Fibroblast of skin of abdomen (primary cell): ENCODE measurements at places on chromosomes 3 and 15.

GRCh38 chr3:140378571-140379340, 299.1 kb upstream of the TRIM42 start:
- peak; percentile 6 for DNase-seq

DNA sequence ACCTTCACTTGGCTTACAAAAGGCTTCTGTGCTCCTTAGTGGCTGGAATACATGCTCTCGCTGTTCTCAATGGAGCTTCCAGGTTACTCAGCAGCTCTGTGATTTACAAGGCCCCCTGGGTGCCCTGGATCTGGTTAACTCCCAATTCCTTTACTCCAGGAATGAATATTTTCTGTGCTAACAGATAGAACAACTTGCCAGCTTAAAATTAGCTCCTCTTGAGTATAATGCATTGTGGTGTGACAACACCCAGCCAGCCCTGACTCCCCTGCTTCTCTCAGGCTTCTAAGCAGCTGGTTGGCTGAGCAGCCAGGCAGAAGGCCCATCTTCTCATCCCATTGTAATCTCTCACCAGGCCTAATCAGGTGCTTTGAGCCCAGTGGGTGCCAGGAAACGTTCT, 246.4 kb downstream of the ALCAM start:
- DNase-seq: peak; percentile 51

- no peak for DNase-seq
Observed at GRCh38 chr3:15978801-15979200, 181.0 kb upstream of the ANKRD28 start.

DNA sequence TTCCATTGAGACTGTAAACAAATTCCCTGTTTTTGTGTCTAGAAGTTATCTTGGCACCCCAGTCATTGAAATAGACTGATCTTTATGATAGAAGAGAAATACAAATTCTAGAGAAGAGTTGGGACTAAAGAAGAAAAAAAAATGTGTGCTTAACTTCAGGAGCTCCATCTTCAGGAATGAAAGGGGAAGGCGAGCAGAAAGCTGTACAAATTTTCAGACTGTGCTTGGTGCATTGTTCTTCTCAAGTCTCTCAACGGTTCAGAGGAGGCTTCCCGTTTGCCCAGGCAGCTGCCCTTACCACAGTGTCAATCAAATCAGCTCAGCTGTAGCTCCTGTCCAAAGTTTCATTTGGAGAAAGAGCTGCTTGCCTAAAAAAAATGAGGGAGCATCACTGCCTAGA, 41.7 kb downstream of the OXSM start:
- peak; percentile 32 for DNase-seq

DNA sequence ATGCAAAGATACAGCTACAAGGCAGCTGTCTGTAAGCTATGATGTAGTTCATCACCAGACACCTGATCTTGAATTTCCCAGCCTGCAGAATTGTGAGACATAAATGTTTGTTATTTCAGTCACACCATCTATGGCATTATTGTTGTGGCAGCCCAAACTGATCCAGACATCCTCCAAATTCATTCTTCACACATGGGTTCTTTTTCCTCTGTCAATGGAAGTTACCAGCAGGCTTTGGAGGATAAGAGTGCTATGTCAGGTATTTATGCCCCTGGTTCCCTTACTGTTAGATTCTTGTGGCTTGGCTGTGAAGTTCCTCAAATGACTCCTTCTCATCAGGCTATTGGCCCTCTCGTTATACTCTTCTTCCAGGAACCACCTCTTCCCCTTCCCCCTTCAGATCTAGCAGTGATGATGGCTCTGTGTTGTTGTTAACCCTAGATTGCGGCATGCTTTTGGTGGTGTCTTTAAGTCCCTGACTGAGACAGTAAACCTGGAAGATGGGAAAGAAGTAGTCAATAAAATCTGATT, 91.0 kb upstream of the CHMP2B start:
- DNase-seq: peak; percentile 21

DNA sequence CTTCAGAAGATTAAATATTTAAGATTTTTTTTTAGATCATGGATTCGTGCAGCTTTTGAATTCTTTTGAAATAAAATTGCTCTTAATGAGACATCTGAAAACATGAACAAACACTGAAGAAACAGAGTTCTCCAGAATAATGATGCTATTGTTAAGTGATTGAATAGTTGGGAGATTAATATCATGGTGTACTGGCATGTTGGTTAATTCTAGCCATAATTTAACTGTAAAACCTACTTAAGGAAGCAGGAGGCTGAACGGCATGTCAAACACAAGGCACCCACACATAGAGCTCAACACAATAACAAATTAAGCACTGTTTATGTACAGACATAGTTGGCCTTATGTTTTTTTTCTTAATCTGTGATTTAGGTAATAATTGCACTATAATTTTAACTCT, 185.6 kb downstream of the RBMS3 start:
- DNase-seq: no peak

DNA sequence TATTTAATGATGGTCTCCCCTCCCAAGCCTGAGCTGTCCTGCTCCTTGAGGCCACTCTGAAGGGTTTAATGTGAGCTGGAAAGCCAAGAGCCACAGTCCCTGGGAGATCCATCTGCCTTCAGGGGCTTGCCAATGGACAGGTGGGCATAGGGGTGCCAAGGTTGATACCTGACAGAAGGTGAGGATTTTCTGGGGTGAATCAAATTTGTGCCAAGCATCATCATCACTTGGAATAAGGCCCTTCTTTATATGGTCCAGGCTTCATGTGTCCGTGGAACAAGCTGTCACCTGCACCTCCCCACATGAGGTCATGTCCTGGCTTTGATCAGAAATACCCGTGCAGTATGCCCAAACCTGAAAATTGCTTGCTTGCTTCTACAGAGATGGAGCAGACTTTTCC, 71.9 kb upstream of the CTNNB1 start:
- no peak for DNase-seq

GRCh38 chr3:52714335-52715302, 8.7 kb downstream of the SPCS1 start:
- no peak for DNase-seq

- DNase-seq: no peak
Observed at GRCh38 chr3:169879013-169879557, 9.3 kb upstream of the LRRC31 start.

- peak; percentile 82 for DNase-seq
Observed at GRCh38 chr3:43707998-43708397, 17.3 kb downstream of the ABHD5 start.
